ENCODE measurements at places on chromosomes 6 and 20.

GRCh38 chr6:34239500-34239825 lies 2.8 kb downstream of the HMGA1 start:
- no peak for DNase-seq

GRCh38 chr6:31401403-31401802 lies 2.0 kb upstream of the MICA start:
- DNase-seq, result no peak

- no peak for DNase-seq
Measured at GRCh38 chr20:25353747-25354705, 36.6 kb downstream of the ABHD12 start.

GRCh38 chr6:136526196-136526930 lies 23.9 kb downstream of the MAP7 start:
- peak; percentile 51 for DNase-seq

GRCh38 chr20:57332105-57333089 lies 2.8 kb downstream of the SPO11 start:
- no peak for DNase-seq

GRCh38 chr6:139632840-139633239 lies 258.4 kb upstream of the CITED2 start:
- DNase-seq, result no peak

DNA sequence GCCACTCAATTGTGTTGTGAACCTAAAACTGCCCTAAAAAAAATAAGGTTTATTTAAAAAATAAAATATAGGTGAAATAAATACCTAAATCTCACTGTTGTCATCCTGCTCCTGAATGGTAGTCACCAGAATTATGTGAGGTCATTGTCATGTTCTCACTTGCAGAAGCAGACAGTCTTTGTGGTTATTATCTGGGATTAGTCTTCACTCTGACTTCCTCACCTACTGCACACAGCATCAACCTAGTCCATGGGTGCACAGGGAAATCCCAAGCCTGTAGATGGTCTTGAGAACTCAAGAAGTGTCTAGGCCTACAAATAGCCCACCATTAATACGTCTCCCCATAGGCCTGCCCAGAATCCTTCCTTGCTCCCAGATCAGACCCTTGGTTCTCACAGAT lies 97.0 kb downstream of the FOXF2 start:
- DNase-seq, result no peak

DNA sequence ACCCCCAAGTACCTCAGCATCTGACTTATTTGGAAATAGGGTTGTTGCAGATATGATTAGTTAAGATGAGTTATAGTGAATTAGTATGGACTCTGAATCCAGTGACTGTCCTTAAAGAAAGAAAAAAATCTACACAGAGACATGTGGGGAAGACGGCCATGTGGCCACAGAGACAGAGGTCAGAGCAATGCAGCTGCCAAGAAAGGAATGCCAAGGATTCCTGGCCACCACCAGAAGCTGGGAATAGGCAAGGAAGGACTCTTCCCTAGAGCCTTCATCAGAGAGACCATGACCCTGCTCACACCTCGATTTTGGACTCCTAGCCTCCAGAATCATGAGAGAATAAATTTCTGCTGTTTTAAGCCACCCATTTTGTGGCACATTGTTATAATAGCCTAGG lies 81.8 kb downstream of the FYN start:
- DNase-seq, result no peak

- DNase-seq, result no peak
Measured at GRCh38 chr6:109759098-109759955, 68.2 kb downstream of the FIG4 start.

DNA sequence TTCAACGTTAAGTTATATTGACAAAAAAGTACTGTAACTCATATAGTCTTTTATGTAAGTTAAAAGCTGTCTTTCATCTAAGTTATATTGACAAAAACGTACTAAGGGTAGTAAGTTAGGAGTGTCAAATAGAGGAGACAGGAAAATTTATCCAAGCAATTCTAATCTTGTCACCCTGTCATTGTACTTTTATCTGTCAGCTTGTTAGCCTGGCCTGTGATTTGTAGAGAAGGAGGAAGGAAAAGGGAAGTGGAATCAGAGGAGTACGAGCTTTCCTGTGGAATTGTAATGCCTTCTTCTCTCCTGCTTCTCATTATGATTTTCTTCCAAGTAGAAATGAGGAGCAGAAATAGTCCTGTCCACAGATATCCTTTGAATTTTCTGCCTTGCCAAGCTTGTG lies 18.8 kb downstream of the KCTD20 start:
- no peak for DNase-seq

- DNase-seq, result no peak
Measured at GRCh38 chr6:8905757-8906156, 470.4 kb upstream of the SLC35B3 start.

GRCh38 chr6:146582857-146583256 lies 15.9 kb upstream of the ADGB start:
- no peak for DNase-seq

DNA sequence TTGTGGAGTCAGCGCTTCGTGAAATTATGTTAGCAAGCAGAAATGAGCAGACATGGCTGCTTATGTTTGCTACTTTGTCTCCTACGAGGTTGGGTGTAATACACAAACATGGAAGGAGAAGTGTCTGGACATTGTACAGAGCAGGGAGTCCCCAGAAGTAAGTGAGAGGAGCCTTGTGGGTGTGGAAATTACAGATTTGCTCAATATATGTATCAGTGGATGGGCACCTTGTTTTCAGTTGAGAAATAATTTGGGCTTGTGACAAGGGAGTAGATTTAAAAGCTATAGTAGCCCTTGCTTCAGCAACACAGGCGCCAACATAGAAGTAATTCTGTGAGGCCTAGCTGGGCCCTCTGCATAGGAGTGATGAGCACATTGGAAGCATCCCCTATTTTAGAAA lies 49.2 kb downstream of the HECA start:
- DNase-seq, result no peak

DNA sequence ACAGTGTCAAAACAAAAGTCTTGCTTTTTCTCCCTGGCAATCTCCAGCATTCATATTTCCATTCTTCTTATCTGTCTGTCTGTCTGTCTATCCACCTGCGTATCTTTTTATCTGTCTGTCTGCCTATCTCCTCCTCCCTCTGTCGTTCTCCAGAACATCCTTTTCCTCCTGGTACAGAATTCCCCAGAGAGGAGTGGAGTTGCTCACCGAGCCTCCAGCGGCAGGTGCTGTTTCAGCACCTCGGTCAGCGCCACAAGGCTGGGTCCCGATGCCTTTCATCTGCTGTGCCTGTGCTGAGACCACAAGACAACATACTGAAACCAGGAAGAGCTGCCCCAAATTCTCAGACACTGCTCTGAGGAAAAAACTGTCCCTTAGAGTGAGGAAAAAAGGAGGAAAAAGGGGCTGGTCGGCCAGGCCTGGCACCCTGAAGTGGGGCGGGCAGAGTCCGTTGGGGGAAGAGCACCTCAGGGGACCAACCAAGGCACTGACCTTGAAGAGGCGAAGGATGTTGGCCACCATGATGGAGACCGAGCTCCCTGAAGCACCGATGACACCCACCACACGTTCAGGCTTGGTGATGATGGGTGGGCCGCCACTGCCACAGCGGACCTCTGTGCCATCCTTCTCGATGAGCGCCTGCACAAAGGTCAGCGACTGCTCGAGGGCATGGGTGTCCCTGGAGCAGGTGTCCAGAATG lies 13.3 kb downstream of the GRM4 start:
- DNase-seq, result peak; percentile 41

DNA sequence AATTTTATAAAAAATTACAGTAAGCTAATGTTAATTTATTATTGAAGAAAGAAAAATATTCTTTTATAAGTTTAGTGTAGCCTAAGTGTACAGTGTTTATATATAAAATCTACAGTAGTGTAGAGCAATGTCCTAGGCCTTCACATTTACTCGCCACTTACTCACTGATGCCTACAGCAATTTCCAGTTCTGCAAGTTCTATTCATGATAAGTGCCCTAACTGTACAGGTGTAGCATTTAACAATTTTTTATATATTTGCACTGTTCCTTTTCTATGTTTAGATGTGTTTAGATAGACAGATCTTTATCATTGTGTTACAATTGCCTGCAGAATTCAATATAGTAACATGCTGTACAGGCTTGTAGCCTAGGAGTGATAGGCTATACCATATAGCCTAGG lies 80.1 kb upstream of the HDAC2 start:
- no peak for DNase-seq

DNA sequence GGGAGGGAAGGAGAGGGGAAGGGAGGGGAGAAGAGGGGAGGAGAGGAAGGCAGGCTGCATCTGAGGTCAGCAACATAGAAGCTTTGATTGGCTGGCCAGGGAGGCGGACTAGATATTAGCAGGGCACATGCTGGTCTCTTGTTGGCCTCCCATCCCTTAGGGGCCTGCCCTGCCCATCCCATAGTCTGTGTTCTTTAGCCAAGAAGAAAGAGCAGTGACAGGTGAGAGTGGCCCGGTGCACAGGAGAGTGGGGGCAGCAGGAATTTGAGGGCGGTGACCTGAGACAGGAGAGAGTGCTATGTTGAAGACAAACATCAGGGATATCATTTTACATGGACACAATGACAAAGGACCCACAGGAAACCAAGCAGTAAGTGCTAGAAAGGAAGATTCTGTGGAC lies 413.5 kb downstream of the SYNE1 start:
- no peak for DNase-seq

DNA sequence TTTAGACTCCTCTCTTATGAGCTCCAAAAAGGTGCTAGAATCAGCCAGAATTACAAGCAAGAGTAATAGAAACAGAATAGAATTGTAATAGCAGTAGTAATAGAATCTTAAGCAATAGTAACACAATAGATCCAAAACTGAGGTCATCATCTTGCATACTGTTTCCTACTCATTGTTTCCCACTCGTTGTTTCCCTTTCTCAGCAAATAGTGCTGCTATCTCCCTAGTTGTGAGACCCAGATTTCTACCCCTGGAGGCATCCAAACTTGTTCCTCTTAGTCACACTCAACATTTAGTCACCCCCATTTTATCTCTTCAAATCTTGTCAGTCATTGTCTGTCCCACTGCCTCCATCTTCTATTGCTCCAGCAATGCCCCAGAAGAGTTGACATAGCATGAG lies 356.9 kb upstream of the MARCKS start:
- no peak for DNase-seq

DNA sequence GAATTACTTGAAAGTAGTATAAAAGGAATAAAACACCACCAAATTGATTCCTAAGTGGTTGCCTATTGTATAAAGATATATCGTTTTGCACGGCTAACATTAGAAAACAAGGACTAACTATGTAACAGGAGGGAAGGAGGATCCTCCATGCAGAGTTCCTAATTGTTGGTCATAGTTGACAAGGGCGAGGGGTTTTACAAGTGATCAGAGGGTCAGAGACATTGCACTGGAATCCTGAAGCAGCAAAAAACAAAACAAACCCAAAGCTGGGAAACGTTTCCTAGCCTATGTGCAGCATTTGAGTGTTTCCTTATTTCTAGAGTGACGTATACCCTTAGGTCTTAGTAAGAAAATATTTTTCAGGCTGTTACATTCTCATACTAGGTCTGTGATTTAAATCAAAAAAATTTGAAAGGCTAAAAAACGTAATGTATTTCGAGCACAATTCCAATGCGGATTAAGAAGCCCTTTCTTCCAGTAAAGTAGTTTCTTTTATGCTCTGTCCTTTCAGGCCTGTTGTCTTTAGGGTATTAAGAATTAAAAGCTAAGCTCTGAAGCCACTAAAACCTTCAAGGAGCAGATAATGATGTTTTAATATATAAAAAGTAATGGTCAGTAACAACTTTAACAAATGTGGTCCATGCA lies 373.8 kb upstream of the MMS22L start:
- DNase-seq, result no peak

- no peak for DNase-seq
Measured at GRCh38 chr6:124054034-124054433, 250.4 kb downstream of the NKAIN2 start.

- no peak for DNase-seq
Measured at GRCh38 chr20:42485556-42485955, 704.1 kb downstream of the PTPRT start.

DNA sequence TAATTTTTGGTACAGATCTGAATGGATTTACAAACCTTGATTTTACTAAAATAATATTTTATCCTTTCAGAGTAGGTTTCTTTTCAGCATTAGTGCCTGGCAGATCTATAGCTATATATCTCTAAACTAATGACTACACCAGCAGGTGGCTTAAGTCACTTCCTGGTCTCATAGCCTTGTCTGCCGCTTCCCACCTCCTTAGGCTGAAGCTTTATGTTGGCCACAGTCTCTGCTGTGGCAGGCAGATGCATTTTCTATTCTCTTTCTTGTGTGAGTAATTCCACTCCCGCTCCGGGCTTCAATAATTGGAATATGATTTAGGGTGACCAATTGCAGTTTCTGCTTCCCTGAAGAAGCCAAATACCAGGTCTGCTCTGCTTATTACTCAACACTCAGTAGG lies 226.8 kb upstream of the HS3ST5 start:
- DNase-seq, result no peak

GRCh38 chr6:110517601-110518281 lies 41.3 kb upstream of the SLC22A16 start:
- no peak for DNase-seq

- DNase-seq, result no peak
Measured at GRCh38 chr20:18926965-18927364, 113.4 kb downstream of the SCP2D1 start.

DNA sequence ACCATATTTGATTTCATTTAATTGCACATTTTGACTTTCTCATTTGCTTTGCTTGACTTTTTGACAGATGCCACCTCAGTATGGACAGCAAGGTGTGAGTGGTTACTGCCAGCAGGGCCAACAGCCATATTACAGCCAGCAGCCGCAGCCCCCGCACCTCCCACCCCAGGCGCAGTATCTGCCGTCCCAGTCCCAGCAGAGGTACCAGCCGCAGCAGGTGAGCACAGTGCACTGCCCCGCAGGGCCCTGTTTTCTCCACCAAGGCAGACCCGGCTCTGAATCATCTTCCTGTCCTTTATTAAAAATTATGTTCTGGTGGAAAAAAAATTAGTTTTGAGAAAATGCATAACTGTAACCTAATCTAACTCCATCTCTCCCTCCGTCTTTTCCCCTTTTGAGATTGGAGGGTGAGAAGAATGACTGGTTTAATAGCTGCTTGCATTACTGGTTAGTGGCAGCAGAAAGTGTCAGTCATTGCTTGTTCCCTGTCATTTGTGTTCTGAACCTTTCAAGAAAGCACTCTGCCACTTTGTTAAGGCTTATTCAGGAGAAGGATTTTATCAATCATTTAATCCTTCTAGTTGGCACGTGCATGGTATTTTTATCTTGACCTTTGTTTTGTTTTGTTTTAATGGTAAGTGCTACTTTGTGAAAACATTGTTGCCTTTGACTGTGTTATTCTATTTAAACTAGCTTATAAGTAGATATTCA lies 124.3 kb downstream of the ARID1B start:
- DNase-seq, result no peak

DNA sequence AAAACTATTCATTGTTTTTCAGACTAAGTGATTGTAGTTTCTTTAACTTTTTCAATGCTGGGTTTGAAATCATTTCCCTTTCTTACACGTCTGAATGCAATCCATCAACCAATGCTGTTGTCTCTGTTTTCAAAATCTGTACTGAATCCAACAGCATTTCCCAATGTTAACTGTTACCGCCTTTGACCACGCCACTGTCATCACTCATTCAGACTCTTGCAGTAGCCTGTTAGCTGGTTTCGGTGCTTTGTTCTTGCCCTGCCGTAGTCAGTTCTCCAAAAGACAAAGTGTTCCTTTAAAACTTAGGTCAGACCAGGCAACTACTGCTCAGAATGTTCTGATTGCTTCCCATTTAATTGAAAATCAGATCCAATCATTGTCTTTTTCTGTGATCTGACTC lies 131.3 kb downstream of the PLCB4 start:
- no peak for DNase-seq

- DNase-seq, result no peak
Measured at GRCh38 chr6:108145639-108146038, 20.2 kb upstream of the NR2E1 start.

Data from stimulated activated CD4-positive, alpha-beta T cell treated with anti-CD3 and anti-CD28 coated beads, Interleukin-15, amount 100 ng/mL, for 24 hours (primary cell).